ENCODE measurements at places on chromosomes 6 and 20.

- DNase-seq, result no peak
These were observed 802.1 kb upstream of the FLRT3 start for GRCh38 chr20:15139522-15139921.

DNA sequence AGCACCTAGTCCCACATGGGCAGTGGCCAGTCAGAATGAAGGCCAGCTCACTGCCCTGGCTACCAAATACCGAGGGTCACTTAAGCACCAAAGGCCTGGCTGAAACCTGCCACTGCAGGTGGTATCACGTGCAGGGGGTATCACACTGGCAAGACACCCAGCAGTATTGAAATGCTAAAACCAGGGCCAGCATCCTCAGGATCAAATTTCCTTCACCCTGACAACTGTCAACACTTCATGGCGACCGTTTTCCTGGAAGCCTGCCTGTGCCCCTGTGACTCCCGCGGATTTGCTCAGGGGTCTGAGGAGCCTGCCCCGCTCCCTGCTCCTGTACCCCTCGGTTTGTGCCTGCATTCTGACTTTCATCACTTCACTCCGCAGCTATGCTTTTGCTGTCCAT lies 151.1 kb downstream of the TTLL2 start:
- DNase-seq, result no peak

DNA sequence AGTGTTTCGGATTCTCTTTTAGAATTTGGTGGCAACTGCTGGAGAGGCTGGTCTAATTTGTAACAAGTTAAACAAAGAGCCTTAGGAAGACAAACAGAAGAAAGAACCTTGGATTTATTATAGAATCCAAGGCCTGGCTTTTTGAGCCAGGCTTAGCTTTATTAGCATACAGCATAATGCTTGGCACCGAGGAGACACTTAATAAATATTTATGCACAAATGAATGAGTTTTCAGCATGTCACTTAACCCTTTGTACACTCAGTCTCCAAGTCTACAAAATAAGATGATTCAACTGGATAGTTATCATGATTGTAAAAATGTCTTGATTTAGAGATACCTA lies 38.2 kb upstream of the AFDN start:
- no peak for DNase-seq

GRCh38 chr6:44680202-44680720 lies 292.8 kb downstream of the CDC5L start:
- no peak for DNase-seq

DNA sequence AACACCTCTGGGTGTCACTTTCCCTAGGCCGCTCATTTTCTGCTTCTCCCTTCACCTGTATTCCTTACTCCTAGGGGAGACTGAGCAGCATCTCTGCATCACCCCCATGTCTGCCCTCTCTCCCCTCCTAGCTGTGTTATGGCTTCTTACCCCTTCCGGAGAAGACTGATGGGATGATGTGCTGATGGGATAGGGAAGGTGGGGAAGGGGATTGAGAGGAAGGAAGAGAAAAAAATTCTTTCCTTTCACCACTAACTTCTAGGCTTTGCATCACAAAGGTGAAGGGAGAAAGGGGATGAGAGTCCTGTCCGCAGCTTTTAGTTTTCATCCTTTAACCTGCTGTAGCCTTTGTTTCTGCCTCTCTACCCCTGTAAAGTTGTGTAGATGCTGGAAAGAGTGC lies 26.7 kb downstream of the AKAP7 start:
- DNase-seq, result no peak

All from erythroblast (primary cell).